ENCODE measurements at places on chromosomes 2 and 18. TPM values are rescaled to one million over a fixed set of nuclear protein-coding genes. Genes with fewer than 3 reads are reported as not detected.

The PPP1R1C gene
- not detected for total RNA-seq

The SOWAHC gene
- total RNA-seq, result 26.9 TPM

The ERMN gene
- not detected for total RNA-seq

The PSTPIP2 gene
- not detected for total RNA-seq

The TSPYL6 gene
- total RNA-seq, result not detected

The GCFC2 gene
- 36.9 TPM for total RNA-seq

The IMPA2 gene
- total RNA-seq, result 379 TPM

All from Caki2 (cell line).